ENCODE measurements at places on chromosomes 11 and 22.

DNA sequence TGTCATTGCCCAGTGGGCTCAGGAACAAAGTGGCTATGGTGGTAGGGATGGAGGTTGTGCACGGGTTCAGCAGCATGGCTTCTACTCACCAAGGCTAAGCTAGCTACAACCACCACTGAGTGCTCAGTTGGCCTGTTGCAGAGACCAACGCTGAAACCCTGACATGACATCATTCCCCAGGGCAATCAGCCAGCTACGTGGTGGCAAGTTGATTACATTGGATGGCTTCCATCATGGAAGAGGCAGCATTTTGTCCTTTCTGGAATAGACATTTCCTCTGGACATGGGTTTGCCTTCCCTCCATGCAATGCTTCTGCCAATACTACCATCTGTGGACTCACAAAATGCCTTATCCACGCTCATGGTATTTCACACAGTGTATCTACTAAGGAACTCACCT is 634.3 kb downstream of the OPCML start:
- no peak for DNase-seq

DNA sequence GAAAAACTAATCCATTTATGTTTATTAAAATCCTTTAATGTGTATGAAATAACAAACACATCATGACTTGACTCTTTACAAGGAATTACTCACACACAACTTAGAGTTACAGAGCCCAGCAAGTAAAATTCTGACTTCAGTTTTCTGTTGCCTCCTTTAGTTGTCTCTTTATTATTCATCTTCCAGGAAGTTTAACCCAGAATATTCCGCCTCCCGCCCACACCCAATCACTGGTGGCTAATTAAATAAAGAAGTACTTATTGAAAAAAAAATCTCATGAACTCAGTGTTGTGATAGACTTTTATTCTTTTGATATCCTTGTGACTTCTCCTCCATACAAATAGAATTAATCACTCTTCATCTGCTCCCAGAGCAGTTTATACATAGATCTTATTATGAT is 61.9 kb downstream of the MUC15 start:
- no peak for DNase-seq

DNA sequence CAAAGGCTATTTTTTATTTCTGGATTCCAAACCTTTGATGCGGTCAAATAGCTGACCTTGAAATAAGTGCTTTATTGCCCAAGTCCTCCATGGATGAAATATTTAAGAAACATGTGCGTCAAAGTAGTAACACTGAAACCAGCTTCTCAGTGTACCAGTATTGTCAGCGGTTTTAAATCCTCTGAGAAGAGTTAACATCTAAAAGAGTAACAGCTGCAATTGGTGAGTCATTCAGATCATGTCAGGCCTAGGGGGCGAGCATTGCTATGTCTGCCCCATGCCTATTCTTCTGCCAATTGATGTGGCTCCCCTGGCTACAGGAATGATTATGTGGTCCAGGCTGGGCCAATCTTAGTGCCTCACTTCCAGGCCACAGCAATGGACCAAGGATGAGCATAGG is 263.3 kb upstream of the SORL1-AS1 start:
- no peak for DNase-seq

- DNase-seq, result no peak
These were observed 10.8 kb downstream of the TMEM86A start for GRCh38 chr11:18709414-18709813.

DNA sequence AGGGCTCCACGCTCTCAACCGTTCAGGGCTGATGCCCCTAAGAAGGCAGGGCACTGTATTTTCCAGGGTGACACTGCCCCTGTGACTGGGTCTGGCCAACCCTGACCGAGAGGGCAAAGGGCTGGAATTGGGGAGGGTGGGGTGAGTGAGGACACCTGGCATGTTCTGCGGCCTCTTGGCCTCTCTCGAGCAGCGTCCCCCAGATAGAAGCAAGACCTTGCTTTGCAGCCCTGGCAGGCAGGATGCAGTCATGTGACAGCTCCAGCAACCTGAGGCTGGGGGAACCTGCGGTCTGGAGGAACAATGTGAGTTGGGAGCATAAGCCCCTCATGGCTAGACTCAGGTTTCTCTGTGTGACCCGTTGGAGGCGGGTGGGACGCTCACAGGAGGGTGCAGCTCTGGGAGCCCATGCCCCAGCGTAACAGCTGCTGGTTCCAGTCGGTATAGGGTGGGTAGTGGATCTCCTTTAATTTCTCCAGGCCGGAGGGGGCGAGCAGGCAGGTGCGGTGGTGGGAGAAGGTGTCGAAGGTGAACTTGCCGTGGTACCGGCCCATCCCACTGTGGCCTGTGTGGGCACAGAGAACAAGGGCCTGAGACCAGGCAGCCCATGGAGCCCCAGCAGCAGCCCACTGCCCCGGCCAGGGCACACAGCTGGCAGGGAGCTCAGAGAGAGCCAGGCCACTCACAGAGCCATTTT is 11.4 kb downstream of the ALDH3B2 start:
- no peak for DNase-seq
